Muscle of leg (tissue), 16 donors: ENCODE measurements at places on chromosomes 6 and 20.

DNA sequence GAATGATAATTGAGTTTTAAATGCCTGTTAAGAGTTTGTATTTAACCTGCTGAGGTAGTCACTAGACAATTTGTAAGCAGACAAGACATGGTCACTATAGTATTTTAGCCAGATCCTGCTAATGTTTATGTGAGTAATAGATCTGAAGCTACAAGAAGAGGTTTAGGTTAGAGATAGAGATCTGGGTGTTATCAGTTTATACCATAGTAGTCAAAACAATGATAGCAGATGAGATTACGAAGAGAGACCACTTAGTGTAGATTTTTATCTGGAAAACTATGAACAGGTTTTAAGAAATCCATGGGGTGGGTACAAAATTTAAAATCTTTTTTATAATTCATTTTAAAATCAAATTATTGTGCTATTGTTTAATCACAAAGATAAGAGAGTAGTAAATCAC is 47.5 kb downstream of the PHIP start:
- DNase-seq: no peak

DNA sequence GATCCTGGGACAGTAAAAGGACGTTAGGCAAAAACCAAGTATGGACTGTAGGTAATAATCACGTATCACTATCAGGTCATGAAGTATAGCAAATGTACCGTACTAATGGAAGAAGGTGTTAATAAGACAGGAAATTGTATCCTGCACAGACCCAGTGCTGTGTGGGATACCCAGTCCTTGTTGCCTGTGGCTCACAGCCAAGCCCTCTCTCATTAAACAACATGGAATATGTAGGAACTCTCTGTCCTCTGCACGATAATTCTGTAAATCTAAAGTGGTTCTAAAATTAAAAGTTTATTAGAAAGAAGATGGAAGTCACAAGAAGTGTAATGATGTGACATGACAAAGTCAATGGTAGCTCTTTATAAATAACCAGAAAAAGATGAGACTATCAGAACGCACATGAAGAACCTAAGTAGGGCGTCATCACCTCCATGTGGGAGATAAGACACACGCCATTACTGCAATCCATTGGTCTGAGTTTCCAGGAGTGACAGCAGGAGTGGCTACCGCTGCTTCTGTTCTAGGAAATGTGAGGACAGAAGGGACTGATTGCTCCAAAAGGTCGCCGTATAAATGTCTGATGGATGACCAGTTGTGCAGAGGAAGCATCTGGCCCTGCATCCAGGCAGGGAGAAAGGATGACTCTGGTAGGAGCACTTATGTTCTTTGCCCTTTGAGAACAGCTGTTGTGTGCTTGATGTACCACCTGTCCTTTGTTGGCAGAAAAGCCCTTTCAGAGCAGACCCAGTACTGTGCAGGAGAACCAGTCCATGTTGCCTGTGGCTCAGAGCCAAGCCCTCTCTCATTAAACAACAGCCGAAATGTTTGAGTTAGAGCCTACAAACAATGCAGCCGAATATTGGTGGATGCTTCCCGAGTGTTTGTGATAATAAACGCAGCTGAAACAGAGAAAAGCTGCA is 125.6 kb downstream of the FIG4 start:
- peak; percentile 28 for DNase-seq

DNA sequence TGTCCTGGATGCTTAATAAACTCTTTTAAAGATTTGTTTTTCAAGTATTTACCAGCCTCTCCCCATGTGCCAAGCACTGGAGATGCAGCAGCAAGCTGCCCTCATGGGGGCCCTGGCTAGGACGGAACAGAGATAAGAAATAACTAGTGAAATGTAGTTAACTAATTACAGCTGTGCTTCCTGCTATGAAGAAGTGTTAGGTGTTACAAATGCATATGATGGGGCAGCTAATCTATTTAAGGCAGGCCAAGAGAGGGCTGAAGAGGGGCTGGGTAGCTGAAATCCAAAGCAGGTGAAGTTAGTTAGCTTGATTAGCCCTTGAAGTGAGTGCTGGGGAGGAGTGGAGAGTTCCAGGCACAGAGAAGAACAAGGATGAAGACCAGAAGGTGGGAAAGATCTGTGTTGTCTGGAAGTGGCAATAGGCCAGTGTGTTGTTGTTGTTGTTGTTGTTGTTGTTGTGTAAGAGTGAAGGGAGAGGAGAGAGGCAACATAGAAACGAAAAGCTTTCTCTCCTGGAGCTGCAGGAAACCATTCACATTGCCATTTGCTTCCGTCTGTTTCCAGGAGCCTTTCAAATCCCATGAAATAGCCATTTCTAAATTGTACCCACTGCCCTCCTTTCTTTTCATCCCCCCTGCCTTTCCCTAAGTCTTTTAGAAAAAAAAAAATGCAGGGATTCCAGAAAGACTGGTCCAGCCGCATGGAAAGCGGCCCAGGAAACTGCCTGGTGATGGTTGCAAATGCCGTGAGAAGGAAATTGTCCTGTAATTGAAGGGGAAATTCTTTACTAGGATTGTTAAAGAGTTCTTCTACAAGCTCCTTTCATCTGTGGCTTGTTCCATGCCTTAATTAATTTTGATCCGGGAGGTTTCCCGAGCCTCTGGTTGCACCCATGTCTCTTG is 119.6 kb downstream of the TFAP2C start:
- no peak for DNase-seq

- DNase-seq: no peak
These were observed 283.9 kb upstream of the SUPT3H start for GRCh38 chr6:45661661-45662060.

- no peak for DNase-seq
These were observed 122.9 kb upstream of the SLC22A23 start for GRCh38 chr6:3579652-3580175.

GRCh38 chr6:164303102-164303964 is 888.8 kb downstream of the QKI start:
- peak; percentile 87 for DNase-seq

GRCh38 chr6:168117942-168118341 is 38.9 kb upstream of the FRMD1 start:
- DNase-seq: no peak

DNA sequence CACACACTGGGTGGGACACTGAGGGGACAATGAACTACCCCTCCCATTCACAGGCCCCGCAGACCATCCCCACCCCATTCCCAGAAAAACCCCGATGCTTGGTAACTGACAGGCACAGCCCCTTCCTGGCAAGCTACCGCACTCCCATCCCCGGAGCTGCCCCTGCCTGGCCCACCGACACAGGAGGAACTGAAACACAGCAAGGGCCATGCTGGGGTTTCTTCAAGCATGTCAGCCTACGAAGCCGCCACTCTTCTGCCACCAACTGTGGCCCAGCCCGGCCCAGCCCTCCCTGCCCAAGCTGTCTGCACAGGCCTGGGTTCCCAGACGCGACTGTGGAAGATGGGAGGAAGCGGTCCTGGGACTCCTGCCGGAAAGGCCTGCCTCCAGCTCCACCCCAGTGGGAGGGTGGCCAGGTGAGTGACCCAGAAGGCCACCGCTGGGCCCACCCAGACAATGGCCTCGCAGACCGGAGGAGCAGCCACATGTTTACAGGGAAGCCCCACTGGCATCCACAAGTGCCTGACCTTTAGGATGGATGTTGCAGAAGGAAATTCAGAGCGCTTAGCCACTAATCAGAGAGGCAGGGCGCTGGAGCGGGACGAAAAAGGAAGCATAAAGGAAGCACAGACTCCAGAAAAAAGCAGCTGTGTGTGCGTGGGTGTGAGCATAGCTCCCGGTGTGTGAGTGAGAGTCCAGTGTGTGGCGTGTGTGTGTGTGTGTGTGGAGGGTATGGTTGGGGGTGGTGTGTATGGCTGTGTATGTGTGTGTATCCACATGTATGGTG is 91.6 kb downstream of the PRND start:
- DNase-seq: peak; percentile 76

GRCh38 chr6:15911753-15912504 is 217.0 kb upstream of the MYLIP start:
- DNase-seq: no peak

DNA sequence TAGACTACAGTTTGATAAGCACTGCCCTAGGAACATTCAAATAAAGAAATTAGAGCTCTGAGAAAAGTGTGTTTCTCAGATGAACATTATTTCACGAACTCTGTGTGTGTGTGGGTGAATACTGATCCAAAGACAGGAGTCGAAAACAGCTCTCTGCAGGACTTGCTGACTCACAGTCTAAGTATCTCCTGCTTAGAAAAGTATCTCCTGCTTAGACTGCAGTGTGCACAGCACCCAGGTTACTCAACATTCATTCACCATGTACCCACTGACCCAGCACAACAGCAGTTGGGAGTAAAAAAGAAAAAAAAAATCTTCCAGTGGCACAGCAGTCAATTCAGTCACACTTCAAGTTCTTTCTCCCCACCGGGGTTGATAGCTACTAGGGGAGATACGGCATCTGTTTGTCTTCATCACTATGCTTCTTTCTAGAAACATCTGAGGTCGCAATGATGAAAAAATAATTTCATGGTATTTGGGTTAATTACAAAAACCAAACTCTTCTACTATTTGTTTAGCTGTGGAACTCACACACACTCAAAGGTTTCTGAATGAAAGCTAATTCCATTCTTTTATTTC is 48.0 kb downstream of the GCLC start:
- DNase-seq: no peak

- no peak for DNase-seq
These were observed 1.2 kb upstream of the MYCT1 start for GRCh38 chr6:152696522-152696921.

DNA sequence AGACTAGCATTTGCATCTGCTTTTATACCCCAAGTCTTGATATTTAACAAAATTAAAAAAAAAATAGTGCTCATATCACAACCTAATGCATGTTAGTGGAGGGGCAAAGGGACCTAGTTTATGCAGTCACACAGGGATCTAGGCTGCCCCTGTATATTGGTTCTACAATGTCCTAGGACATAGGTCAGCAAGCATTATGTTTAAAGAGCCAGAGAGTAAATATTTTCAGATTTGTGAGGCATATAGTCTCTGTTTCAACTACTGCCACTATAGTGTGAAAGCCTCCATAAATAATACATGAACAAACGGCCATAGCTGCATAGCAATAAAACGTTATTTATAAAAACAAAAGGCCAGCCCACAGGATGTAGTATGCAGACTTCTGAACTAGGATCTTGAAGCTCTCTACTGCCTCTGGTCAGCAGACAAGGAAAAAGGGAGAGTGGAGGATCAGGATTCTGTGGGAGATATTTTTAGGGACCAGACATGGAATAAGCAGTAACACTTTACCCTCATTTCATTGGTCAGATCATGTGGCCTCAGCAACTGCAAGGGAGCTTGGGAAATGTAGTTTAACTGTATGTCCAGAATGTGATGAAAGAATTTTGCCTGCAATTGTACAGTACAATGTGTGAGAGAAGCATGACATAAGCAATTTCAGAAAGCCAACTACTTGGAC is 414.2 kb upstream of the SPTLC3 start:
- peak; percentile 71 for DNase-seq

DNA sequence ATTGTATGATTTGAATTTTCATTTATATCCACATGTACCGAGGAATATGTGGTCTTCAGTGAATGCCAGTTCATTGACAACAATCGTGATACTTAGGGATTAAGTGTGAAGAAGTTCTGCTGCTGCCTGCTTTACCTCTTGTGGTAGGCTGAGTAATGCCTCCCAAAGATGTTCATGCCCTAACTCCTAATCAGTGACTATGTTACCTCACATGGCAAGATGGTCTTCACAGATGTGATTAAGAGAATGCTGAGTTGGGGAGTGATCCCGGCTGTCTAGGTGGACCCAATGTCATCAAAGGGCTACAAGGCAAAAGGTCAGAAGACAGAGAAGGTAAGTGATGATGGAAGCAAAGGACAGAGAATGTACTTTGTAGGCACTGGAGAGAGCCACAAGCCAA is 181.0 kb downstream of the FOXC1 start:
- no peak for DNase-seq

- DNase-seq: no peak
These were observed 236.1 kb downstream of the TSHZ2 start for GRCh38 chr20:53208110-53208832.

DNA sequence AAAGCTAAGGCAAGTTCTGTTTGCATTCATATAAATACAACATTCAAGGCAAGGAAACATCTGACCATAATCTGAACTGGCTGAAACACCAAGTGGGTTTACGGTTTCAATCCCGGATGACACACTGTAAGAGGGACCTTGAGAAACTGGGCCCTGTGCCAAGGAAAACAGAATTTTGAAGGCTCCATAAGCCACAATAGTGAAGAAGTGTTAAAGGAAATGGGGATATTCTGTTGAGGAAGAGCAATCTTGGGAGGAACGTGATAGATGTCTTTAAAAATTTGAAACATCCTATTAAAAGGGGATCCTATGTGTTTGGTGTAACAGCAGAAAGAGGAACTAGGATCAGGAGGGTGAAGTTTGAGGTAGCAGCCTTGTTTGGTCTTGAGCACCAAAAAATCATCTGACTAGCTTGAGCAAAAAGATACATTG is 82.4 kb upstream of the TAB2 start:
- peak; percentile 72 for DNase-seq

DNA sequence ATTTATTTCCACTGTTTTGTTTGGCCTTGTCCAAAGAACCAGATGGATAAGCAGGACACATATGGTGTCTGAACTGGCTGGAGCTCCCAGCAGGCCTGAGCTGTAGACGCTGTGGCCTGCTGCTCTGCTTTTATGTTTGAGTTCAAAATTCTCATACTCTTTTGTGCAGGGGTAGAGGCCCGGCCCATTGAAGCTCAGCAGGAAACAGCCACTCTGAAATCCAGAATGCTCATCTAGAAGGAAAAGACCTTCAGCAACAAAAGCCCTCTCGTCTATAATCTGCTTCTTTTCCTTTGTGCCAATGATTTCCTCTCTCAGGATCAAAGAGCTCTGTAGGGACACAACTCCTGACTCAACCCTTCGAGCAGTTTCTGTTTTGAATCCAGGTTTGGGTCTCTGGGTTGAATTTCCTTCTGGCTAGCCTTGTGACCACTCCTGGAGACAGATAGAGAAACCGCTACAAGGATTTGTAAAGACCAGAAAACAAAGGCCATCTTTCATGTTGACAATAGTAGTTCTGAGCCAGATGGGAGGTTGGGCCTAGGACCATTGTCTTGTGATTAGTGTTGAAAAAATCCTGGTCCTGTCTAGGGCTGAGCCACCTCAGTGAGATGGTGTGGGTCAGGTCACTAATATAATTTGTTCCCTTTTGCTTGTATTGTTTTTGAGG is 446.7 kb downstream of the BCKDHB start:
- DNase-seq: no peak

- peak; percentile 44 for DNase-seq
These were observed 31.8 kb downstream of the TFAP2B start for GRCh38 chr6:50850223-50851048.

DNA sequence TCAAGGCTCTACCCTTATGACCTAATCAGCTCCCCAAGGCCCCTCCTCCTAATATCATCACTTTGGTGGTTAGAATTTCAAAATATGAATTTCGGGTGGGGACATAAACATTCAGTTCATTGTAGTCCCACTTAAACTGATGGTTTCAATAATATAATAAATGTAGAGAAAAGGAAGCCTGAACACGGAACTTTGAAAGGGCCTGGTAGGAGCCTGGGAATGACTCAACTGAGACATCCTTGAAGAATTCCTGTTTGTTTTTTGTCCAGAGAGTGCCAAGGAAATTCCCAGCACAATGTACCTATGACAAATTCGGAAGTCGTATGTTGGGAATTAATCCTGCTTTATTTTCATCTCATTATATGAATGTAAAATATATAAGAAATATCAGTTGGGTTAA is 457.9 kb downstream of the PLCB1 start:
- no peak for DNase-seq
